ENCODE measurements at places on chromosomes 1 and 21.

GRCh38 chr1:114130213-114130612, 23.5 kb downstream of the SYT6 start:
- no peak for ATAC-seq

DNA sequence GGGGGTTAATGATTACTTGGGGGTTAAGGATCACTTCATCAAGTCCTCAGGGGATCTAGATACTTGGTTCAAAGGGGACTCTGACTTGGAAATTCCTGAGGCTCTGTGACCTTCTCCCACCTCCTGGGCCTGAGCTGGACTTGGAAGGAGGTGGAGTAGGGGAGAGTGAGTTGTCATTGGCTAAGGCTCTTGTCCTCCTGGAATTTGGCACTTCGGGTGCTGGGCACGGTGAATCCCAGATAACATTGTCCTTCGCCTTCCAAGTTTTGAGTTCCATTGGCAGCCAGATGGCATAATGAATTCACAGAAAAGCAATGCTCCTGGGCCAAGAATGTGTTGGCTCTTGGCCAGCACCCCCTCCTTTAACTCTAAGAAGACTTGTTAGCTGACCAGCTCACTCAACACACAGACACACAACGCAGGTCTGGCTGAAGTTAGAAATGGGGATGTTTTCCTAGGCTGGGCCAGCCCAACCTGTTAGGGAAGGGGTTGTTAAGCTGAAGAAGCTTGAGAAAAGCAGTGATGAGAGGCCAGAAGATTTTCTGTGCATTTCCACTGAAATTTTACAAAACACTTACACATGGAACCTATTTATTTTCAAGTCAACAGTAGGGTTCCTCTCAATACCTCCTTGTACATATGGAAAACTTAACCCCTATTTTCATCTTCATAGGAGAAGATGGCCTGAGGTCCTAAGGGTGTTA, 29.7 kb downstream of the SLC26A9 start:
- no peak for ATAC-seq

- ATAC-seq = no peak
These were observed 251.7 kb downstream of the BRINP3 start for GRCh38 chr1:190226006-190226405.

- ATAC-seq = no peak
These were observed 2.4 kb downstream of the PPM1J start for GRCh38 chr1:112712701-112713128.

GRCh38 chr1:151058692-151059091, 730 bp downstream of the CDC42SE1 start:
- no peak for ATAC-seq

DNA sequence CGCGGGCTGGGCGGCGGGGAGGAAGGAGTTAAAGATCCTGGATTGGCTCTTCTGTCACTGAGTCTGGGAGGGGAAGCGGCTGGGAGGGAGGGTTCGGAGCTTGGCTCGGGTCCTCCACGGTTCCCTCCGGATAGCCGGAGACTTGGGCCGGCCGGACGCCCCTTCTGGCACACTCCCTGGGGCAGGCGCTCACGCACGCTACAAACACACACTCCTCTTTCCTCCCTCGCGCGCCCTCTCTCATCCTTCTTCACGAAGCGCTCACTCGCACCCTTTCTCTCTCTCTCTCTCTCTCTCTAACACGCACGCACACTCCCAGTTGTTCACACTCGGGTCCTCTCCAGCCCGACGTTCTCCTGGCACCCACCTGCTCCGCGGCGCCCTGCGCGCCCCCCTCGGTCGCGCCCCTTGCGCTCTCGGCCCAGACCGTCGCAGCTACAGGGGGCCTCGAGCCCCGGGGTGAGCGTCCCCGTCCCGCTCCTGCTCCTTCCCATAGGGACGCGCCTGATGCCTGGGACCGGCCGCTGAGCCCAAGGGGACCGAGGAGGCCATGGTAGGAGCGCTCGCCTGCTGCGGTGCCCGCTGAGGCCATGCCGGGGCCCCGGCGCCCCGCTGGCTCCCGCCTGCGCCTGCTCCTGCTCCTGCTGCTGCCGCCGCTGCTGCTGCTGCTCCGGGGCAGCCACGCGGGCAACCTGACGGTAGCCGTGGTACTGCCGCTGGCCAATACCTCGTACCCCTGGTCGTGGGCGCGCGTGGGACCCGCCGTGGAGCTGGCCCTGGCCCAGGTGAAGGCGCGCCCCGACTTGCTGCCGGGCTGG, at the start of gene NPR1:
Gene NPR1 (plus strand): TSS at position 170 of the 818 bp plus-strand sequence. CDS start 421 bp downstream, at position 591.
- ATAC-seq = peak; percentile 59

- no peak for ATAC-seq
These were observed 2.8 kb upstream of the EYA3 start for GRCh38 chr1:28091043-28091781.

GRCh38 chr1:238488401-238488800, 597.7 kb upstream of the ZP4 start:
- ATAC-seq = no peak

GRCh38 chr1:78543941-78544643, 53.3 kb downstream of the PTGFR start:
- ATAC-seq = no peak

- ATAC-seq = no peak
These were observed 569 bp downstream of the TRABD2B start for GRCh38 chr1:47996406-47997226.

GRCh38 chr1:58287894-58288623, 258.5 kb downstream of the OMA1 start:
- no peak for ATAC-seq

- peak; percentile 0 for ATAC-seq
These were observed 558 bp downstream of the USP1 start for GRCh38 chr1:62437273-62437940.

DNA sequence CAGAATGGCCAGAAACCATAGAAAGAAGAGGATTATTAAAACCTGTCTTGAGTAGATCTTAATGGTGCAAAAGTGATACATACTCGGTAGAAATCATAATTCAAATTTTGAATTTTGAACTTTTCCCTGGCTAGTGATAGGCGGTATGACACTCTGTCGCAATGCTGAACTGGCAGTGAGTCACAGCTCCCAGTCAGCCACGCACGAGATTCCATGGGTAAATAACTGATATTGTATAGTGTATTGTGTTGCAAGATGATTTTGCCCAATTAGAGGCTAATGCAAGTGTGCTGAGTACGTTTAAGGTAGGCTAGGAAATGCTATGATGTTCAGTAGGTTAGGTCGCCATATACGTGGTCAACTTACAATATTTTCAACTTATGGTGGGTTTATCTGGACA, 207.0 kb downstream of the SIPA1L2 start:
- no peak for ATAC-seq

DNA sequence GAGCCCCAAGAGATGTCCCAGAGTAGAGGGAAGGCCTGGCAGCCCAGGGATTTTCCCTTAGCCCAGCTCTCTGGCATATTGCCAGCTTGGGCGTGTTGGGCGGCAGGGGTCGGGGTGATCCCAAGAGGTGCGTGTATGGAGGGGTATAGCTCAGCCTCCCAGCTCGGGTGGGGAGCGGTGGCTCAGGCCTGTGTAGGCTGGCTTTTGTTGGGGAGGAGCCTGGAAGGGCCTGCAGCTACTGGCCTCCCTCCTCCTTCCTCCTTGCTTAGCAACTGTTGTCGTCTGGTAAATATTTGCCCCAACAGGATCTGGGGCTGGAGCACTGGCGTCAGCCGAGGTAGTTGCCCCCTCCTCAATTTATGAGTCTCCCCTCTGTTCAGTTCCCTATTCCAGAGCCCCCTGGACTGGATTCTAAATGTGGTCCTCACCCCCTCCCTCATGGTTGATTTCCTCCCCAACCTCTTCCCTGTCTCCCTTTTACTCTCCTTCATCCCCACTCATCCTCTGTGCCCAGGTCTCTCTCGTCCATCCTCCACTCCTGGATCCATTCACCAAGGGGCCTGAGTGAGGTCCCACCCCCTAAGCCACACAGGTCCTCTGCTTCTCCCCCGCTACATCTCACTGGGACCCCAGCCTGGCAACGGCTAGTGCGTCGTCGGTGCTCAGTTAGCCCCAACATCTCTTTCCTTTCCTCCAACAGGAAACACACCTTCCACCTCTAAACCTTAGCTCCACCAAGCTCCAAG, 10.3 kb upstream of the LMNA start:
- peak; percentile 17 for ATAC-seq

- no peak for ATAC-seq
These were observed 74.8 kb downstream of the ATP5PO start for GRCh38 chr21:33840771-33841170.

- ATAC-seq = no peak
These were observed 23.7 kb downstream of the JAK1 start for GRCh38 chr1:64942675-64943074.

- peak; percentile 78 for ATAC-seq
These were observed 98.8 kb upstream of the DUSP10 start for GRCh38 chr1:221840511-221841243.

DNA sequence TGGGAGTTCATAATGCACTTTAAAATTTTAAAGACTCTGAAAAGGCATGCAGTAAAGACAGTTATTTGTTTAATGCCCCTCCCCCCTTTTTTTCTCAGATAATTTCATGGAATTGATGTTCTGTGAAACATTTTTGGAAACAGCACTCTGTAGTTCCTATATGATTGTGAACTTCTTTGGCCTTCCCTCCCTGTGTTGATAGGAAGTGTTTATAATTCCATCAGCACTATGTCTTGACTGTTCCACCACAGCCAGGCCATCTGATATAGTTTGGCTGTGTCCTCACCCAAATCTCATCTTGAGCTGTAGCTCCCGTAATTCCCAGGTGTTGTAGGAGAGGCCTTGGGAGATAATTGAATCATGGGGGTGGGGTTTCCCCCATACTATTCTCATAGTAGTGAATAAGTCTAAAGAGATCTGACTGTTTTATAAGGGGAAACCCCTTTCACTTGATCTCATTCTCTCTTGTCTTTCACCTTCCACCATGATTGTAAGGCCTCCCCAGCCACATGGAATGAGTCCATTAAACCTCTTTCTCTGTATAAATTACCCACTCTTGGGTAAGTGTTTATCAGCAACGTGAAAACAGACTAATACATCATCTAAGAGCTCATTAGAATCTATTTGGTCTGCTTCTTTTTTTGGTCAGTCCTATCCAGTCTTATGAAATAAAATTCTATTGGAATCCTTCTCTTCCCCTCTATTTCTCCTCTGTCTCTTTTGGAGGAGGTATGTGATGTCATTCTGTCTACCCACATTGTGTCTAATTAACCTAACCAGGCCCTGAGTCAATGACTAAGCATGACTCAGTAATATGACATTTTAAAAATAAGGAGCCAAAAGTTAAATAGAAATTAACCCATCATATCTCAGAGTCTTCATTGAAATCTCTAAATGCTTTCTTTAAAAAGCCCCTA, 8.9 kb downstream of the CCDC185 start:
- ATAC-seq = no peak

- no peak for ATAC-seq
These were observed 117.5 kb downstream of the TGFB2 start for GRCh38 chr1:218462587-218462986.

GRCh38 chr1:93692026-93692425, 10.4 kb upstream of the BCAR3 start:
- no peak for ATAC-seq

- no peak for ATAC-seq
These were observed 15.4 kb upstream of the BTG2 start for GRCh38 chr1:203289982-203290260.

DNA sequence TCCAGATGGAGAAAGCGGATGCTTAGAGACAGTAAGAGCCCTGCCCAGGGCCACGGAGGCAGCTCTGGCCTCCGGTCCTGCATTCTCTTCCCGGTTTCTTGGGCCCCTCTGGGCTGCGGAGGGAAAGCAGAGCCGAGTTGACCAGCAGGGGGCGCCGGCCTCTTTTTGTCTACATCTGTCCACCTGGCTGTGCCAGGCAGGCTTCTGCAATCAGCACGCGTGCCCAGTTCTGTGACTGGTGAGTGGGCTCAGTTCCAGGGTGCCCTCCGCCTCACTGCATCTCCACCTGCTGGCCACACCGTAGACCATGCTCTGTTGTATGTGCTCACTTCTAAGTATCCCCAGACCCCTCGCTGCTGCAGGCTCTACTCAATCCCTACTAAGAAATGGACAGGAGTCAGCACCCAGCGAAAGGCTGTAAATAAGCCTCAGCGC, 6.7 kb upstream of the HUNK start:
- peak; percentile 79 for ATAC-seq

GRCh38 chr1:235074523-235075047, 54.1 kb downstream of the TOMM20 start:
- ATAC-seq = peak; percentile 76

DNA sequence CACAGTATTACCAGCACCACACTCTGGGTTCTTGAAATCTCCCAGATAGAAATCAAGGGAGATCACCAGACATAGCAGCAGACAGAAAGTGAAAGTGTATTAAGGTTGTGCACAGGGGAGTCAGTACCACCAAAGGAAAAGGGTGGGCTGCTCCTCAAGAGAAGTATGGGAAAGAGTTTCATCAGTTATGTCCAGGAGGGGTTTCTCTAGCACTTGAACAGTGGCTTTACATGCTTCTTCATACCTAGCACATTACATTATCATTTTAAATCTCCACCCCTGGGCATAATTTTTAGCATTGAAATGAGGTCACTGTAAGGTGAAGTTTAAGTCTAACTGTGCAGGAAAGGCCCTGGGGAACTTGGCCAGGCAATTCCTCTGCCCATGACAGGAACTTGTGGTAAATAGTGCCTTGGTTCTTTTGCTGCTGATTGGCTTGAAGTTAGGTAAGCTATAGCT, 601.0 kb downstream of the NUF2 start:
- ATAC-seq = peak; percentile 16

DNA sequence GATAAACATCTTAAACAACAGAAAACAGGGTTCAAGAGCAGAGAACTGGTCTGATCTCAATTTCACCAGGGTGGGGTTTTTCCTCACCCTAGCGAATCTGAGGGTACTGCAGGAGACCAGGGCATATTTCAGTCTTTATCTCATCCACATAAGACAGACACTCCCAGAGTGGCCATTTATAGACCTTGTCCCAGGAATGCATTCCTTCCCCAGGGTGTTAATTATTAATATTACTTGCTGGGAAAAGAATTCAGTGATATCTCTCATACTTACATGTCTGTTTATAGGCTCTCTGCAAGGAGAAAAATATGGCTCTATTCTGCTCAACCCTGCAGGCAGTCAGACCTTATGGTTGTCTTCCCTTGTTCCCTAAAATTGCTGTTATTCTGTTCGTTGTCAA, 84.1 kb downstream of the LYPLAL1 start:
- no peak for ATAC-seq

DNA sequence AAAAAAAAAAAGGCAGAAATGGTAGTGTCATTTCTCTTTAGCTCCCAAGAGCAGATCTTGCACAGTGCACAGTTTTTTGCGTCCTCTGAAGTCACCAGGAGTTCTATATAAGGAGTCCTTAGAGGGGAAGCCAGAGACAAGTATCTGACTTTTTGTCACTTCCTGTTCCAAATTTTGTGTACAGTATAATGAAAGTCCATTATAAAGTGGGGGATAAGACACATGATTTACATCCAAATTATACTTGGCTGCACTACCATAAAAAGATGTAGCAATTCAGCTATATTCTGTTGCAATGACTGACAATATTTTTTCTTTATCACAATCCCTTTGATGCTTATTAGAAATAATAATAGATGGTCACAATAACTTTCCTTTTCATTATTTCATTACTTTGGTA, 1276.9 kb upstream of the ADGRL2 start:
- no peak for ATAC-seq

All from stimulated activated memory B cell treated with anti-CD40 and anti-IgM and Interleukin-4, amounts not matched to agents 10 μg/mL and 1 μg/mL and 100 μg/mL, for 72 hours (primary cell).